ENCODE measurements at places on chromosomes 6 and 20.

GRCh38 chr6:129793447-129793846, 67.7 kb downstream of the TMEM244 start:
- no peak for DNase-seq

DNA sequence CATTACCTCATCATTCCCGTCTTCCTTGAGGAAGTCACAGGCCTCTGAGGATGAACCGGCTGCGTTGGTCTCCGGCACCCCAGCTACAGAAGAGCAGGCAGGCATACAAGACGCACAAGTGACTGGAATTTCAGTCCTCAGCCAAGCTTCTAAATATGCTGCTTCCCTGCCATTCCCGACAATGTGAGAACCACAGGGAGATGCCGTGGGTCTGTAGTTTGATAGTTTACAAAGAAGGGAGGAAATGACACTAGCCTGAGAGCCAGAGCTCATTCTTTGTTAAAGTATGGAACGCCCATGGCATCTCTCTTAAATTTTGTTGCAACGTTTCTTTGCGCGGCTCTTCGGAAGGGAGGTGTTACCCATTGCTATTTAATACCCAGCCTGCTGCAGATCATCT, 25.7 kb downstream of the HEBP2 start:
- no peak for DNase-seq

DNA sequence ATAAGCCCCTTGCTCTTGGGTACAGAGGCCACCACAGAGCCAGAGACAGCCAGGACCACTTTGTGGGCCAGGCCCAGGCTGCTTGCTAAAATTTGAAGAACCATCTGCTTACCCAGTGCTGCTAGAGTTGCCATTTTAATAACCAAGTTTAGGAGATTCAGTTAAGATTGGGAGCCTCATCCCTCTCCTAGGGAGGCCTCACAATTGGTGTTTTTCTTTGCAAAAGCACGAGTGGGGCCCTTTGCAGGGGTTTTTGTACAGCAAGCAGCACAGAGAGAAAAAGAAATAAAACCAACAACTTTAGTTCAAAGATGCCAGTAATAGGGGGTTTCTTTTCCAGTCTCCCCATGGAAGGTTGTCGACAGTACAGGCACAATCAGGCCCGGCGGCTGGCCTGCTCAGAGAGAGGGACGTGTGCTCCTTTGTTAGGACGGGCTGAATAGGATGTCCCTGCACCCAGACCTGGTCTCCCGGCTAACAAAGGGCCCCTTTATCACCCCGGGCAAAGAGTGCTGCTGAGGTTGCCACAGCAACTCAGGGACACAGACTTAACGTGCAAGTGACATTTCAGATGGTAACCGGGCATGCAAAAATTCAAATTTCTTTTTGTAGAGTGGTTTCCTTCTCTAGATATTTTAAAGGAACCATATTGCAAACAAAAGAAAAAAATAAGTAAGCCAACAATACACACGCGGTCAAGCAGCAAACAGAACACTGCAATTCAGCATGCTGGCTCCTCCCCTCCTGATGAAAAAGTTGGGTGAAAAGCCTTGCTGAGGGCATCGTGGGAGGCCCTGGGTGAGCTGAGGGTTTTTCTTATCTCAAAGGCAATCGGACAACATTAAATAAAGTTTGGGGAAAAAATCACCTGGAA, 10.5 kb upstream of the TOX2 start:
- DNase-seq, result peak; percentile 39

- no peak for DNase-seq
Observed at GRCh38 chr6:39128106-39128505, 13.1 kb upstream of the SAYSD1 start.

DNA sequence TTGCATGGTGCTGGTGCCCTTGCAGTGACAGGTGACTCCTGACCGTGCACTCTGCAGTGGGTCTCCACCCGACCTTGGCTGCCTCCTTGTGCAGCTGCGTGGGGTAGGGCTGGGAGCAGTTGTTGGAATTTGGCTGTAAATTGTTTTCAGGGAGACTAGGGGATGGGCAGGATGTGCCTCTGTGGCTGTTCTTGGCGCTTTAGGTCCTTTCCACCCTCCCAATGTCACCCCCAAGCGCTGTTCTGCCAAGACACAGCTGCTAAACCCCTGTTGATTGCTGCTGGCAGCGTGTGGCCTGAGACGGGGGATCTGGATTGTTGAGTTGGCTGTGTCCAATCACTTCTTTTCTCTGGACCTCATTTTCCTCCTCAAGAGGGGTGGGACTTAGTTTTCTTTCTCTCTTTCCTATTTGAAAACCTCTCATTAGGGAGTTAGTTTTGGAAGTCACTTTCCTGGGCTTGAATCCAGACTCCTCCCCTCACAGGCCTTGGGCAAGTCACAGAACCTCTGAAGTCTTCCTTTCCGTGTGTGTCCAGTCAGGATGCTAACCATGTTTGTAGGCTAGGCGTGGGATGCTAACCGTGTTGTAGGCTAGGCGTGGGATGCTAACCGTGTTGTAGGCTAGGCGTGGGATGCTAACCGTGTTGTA, 8.5 kb downstream of the IGF2R start:
- DNase-seq, result no peak

DNA sequence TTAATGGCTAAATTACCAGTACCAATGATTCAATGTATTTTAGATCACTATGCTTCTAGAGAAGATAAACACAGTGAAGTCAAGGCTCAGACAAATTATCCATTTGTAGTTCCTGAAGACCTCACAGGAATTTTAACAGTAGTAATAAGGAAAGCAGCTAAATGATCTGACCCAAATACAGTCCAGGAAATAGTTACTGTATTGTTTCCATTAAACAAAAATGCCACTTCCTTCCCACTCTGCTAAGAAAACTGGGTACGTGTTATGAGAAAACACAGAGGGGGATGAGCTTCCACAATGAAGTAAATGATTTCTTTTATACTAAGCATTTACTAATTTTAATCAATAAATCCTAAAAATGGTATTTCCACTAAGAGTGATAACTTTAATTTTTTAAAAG, 127.9 kb downstream of the CDK19 start:
- no peak for DNase-seq

DNA sequence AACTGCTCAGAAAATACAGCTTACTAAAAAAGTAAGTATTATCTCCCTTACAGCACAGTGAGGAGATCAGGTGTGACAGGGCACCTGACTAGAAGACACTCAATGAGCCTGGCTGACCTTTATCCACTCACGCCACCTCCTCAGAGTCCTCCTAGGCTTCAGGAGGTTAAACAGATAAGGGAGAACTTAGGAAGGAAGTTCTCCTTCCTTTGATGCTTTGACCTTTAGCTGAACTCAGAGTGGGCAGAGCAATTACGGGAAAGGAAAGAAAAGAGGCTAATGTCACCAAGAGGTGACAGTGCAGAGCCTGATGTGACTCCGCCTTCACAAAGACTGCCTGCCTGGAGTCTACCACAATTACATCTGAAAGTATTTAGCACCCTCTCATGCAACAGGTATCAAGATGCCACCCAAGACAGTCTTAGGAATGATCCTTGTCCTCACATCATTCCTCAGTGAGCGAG, 36.7 kb downstream of the MAN1A1 start:
- DNase-seq, result no peak

DNA sequence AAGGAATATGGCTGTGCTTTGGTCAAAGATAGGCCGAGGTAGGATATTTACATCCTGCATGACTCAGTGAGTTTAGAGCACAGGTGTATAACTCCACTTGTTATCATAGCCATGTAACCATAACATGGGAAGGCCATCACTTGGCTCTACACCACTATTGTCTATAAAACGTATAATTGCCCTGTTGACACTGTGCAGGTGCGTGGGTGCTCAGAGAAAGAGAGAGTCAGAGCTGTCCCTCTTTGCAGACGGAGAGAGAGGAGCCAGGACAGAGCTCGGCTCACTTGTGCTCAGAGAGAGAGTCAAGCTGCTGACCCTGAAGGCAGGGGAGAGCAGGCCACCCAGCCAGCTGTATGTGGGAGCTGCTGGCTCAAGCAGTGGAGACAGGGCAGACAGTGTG, 46.0 kb downstream of the OR2B6 start:
- DNase-seq, result no peak

GRCh38 chr6:32110632-32111031, 1.5 kb upstream of the TNXB start:
- no peak for DNase-seq

DNA sequence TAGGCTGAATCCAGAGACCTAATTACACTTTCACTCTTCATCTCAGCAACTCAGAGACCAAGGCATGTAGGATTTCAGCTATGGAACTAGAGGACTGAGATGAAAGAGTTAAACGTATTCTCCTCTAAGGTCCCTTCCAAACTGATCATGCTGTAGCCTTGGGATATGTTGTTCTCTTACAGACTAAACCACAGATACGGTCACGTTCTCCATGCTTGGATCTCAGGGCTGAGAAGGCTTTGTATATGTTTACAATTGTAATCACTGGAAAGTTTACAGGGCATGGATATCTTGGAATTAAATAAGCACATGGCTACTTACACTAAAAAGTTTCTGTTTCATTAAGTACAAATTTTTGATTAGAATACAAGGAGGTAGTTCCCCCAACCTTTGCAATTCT, 50.1 kb downstream of the PKIB start:
- DNase-seq, result no peak

DNA sequence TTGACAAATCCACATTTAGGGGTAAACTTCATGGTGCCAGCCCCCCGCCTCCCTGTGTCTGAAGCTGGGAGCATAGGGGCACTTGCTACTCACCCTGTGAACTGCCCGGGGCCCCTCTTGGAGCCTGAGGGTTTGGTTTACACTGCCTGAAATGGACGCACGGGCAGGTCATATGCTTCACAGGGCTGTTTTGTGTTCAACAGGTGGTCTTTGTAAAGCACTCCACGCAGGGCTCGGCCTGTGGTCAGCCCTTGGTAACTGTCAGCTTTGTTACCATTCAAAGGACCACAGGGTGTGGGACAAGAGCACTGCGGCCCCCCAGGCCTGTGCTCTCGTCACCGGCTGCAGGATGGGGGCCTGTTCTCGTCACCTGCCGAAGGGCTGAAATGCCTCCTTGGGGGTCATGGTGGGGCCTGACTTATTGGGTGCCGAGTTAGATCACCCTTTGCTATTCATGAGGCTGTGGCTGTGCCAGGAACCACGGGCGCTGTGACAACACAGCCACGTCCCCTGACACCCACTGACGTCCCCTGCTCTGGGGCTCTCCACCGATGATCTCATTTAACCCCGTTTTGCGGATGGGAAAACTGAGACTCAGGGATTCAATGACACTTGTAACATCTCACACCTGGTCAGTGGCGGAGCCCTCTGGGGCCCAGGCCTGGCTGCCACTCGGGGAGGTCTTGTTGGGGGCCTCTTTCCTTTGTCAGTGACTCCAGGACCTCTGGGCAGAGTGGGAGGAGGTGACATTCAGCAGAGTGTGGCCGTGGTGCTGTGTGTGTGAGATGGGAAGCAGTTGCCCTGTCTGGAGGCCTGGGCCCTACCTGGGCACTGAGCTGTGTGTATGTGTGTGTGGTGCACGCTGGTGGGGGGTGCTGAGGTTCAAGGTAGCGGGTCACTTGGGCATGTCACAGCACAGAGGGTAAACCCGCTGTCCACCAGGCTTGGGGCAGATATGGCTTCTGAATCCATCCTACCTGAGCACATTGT, 24.9 kb downstream of the ZBP1 start:
- no peak for DNase-seq

DNA sequence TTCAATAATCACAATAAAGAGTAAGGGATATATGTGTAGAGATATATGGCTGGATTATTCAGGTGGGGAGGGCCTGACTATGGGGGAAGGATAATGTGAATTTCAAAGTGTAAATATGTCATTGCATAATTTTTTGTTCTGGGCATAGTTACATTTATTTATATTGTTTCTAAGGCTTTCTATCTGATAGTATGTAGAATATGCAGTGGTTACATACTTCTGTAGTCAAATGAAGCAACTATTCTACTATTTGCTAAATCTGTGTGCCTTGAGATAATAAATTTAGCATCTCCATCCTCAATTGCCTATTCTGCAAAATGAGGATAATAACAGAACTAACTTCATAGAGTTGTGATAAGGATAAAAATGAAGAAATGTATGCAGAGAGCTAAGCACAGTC, 359.2 kb downstream of the CDKAL1 start:
- no peak for DNase-seq

GRCh38 chr6:161023316-161023715, 31.7 kb downstream of the MAP3K4 start:
- no peak for DNase-seq

- no peak for DNase-seq
Observed at GRCh38 chr20:25281541-25281991, 33.7 kb downstream of the PYGB start.

DNA sequence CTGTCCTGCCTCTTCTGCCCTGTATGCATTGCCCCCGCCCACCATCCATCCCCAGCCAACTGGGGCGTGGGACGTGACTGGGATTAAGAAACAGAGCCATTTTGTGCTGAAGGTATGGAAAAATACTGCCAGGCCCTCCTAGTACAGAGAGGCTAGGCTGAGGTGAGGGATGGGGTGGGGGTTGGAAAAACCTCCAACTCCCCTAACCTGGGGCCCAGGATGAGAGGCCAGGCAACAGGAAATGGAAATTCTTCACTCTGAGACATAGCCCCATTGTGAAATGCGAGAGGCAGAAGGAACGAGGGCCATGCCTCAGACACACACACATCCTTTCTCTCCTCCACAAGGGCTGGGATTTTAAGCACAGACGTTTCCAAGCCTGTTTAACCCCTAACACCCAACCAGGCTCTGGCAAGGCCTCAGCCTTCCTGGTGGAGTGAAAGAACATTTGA, 19.9 kb downstream of the KCNK5 start:
- DNase-seq, result no peak

- no peak for DNase-seq
Observed at GRCh38 chr20:50385733-50386640, 124.2 kb upstream of the PTPN1 start.

- no peak for DNase-seq
Observed at GRCh38 chr6:111411046-111411445, 72.0 kb downstream of the REV3L start.

GRCh38 chr6:96777113-96777512, 60.2 kb downstream of the GPR63 start:
- DNase-seq, result no peak

GRCh38 chr6:124054034-124054433, 250.4 kb downstream of the NKAIN2 start:
- no peak for DNase-seq

GRCh38 chr6:139174961-139175360, 40.1 kb downstream of the HECA start:
- DNase-seq, result no peak

DNA sequence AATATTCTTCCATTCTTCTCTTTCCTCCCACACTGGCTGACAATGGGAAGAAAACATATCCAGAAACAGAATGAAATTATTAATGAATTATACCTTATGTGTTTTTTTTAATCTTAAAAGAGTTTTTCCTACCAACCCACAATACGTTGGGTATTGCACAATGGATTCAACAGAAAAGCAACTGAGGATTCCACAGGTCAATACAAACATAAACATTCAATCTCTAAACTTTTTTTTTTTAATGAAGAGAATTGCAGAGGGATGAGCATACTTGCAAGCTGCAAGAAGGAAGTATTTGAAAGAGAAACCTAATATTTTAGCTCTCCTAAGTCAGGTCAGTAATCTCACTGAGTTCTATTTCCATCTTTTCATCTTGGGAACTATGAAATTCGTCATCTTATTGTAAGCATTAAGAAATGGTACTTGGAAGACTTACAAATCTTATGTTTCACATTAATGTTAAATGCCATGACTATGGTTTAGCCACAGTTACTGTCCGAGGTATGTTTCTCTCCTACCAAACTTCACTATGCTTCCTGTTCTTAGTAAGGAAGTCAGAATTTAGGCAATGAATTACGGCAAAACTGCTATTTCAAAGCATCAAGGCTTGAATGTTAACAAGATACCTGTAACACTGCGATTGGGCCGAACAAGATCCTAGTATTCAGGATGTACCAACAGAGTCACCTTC, 100.8 kb downstream of the HIVEP2 start:
- DNase-seq, result no peak

GRCh38 chr6:137240168-137240567, 21.0 kb upstream of the IFNGR1 start:
- DNase-seq, result no peak
